ENCODE measurements at places on chromosomes 5 and 9.

DNA sequence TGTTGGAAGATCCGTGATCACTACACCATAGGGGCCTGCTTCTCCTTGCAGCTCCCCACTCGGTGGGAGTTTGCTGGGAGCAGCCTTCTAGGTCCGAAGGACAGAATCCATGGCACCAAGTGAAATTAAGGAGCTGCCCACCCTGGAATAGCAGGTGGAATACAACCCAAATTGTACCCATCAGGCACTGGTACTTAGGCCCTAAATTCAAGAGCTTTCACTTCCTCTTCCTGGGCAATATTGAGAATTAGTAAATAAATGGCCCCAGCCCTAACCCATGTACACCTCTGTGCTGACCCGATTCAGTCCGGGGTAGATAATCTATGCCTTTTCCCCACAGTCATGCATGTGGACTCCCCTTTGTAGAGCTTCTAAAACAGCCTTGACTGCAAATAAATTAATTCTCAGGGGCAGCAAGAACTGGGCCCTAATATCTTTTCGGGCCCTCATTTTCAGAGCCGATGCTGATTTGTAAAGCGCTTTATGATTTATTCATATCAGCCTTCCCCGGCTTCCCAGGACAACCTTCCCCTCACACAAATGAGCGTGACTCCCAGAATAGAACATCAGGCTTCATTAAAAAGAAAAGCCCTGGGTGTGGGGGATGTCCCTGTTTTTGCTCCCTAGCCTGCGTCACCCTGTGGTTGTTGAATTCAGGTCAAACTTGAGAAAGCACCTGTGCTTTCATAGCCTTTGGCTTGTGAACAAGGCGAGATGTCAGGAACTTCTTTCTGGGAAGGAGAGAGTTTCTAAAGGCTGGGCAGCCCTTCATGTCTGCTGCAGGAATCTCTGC, 126.1 kb upstream of the TBC1D2 start:
- DNase-seq: no peak

- DNase-seq: no peak
These were observed 4.7 kb upstream of the VAV2 start for GRCh38 chr9:133996531-133997520.

GRCh38 chr5:142531977-142532780, 153.7 kb downstream of the FGF1 start:
- no peak for DNase-seq

- no peak for DNase-seq
These were observed 24.9 kb downstream of the TICAM2 start for GRCh38 chr5:115577329-115577728.

DNA sequence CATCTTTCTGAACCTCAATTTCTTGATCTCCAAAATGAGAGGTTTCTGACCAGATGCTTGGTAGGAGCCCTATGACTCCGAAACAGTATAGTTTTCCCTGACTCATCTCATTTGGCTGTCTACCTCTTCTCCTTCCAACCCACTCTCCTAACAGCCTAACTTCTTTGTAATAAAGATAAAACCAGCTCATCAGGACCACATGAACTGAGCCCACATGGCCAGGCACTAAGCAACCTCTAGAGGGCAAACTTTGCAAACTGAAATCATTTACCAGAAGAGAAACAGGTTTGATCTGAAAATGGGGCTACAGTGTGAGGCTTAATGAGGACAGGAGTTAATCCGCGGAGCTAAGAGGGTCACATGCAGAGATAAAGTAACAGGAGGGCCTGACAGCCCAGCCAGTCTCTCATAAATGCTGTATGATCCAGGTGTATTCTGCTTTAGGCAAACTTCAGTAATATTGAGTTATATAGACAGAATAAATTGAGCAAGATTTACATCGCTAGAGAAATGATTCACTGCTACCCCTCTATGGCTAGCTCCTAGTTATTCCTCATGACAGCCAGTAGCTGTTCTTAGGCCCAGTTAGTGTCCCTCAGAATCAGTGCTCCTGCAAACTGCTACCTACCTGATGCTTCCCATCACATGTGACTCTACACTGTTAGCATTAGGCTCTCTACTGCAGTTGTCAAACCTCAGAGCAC, 64.6 kb downstream of the ABCA1 start:
- peak; percentile 8 for DNase-seq

DNA sequence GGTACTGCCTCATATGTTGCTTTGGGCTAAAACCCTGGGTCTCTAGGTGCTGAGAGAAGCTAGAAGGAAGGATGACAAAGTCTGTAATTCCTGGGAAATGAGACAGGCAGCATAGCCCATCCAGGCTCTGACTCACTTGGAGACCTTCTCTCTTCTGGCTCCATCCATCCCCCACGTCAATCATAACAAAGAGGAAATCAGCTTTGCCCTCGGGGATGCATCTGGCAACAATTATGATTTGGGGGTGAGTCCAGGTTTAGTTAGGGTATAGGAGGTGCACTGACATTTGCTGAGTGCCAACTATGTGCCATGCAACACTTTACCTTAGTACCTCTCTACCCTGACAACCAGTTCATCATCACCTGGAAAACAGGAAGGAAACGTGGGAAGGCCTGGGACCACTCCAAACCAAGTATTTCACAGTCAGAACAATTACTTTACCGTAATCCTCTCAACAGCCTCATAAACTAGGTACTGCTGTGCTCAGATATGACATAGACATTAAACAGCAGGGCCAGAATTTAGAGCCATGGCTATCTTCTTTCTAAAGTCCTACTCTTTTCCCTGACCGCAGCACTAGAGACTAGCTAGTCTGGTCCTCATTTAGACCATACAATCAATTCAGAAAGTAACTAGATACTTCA, 39.1 kb upstream of the GZMA start:
- no peak for DNase-seq

GRCh38 chr5:108743846-108744245, 3.9 kb upstream of the FER start:
- no peak for DNase-seq

- no peak for DNase-seq
These were observed 34.2 kb downstream of the PRKACG start for GRCh38 chr9:68979538-68980314.

DNA sequence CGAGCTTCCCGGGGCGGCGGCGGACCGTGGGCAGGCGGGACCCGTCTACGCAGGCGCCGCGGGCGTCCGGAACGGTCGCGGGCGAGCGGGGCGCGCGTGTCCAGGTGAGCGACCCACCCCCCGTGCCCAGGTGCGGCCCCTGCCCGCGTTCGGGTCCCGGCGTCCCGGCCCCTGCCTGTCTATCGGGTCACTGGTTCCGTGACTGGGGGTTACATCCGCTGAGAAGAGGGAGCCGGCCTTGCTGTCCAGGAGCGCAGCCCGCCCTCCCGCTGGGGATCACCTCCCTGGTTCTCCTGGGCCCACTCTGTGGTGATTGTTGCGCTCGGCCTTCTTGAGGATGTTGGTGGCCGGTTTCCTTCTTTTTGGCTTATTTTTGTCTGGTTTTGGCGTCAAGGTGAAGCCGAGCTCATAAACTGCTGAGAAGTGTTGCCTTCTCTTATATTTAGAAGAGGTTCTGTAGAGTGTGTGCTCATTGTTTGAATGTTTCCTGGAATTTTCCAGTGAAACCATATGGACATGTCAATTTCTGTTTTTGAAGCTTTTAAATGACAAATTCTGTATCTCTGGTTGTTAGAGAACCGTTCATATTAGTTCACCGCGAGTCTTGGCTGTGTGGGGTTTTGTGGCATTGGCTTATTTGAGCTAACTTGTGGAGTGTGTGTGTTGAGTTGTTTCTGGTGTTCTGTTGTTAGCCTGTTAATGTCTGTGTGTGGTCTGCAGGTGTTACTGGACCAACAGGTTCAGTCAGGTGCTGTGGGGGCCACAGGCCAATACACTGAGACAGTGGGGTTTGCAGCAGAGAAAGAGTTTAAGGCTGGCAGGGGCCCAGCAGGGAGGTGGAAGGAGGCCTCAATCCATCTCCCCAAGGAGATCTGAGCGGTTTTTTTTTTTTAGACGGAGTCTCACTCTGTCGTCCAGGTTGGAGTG, 621 bp downstream of the CEP72 start:
- DNase-seq: peak; percentile 25

- DNase-seq: no peak
These were observed 47.1 kb downstream of the SH3RF2 start for GRCh38 chr5:145983446-145983845.

DNA sequence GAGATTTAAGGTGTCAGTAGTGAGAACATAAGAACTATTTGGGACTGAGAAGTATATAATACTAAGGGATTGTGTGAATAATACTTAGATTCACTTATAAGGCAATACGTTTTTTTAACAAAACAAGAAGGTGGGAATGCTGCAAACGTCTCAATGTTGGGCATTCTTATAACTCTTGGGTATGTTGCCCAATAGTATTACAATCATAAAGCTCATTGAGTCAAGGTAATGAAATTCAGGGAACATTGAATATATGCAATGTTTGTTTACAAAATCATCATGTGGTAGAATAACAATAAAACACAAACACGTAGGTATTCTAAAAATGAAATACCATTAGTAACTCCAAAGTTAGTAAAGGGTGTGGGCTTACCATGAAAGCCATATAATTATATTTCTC, 400.7 kb downstream of the KIAA0825 start:
- DNase-seq: no peak

DNA sequence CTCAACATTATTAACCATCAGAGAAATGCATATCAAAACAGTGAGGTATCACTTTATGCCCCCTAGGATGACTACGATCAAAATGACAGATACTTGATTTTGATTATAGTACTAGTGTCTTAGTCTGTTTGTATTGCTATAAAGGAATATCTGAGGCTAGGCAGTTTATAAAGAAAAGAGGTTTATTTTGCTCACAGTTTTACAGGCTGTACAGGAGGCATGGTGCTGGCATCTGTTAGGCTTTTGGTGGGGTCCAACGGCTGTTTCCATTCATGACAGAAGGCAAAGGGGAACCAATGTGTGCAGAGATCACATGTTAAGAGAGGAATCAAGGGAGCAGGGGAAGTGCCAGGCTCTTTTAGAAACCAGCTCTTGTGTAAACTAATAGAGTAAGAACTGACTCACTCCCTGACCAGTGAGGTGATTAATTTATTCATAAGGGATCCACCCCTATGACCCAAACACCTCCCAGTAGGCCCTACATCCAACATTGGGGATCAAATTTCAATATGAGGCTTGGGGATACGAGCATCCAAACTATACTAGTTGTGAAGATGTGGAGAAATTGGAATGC, 16.0 kb upstream of the AFF4 start:
- DNase-seq: no peak

GRCh38 chr5:57778501-57779091, 296.0 kb upstream of the ACTBL2 start:
- no peak for DNase-seq

GRCh38 chr9:84866396-84867175, 197.1 kb downstream of the NTRK2 start:
- DNase-seq: no peak

- DNase-seq: no peak
These were observed 828.5 kb upstream of the DMAC1 start for GRCh38 chr9:8627976-8628679.

GRCh38 chr5:11905206-11905605, 960 bp upstream of the CTNND2 start:
- DNase-seq: no peak

DNA sequence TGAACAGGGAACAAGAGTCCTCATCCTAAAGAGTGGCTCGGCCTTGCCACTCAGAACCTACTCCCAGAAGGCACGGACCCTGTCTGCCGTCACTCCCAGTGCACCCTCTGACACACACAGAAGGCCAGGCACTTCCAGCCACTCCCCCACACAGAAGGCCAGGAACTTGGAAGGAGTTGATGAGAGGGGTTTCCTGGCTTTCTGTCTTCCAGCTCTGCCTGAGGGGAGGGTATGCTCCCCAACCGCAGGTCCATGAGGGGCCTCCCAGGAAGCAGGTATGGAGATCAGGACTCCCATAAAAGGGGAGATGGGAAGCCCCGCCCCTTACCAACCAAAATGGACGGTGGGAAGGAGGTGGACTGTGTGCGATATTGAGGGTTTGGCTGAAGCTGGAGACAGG, 247.6 kb upstream of the IRX4 start:
- DNase-seq: no peak

- peak; percentile 43 for DNase-seq
These were observed 99.9 kb downstream of the GTF3C4 start for GRCh38 chr9:132769906-132770769.

- DNase-seq: no peak
These were observed 190.8 kb upstream of the BRINP1 start for GRCh38 chr9:119559986-119560385.

GRCh38 chr5:77882670-77883257, 106.6 kb upstream of the TBCA start:
- DNase-seq: peak; percentile 8

- DNase-seq: no peak
These were observed 1.5 kb upstream of the SLC34A3 start for GRCh38 chr9:137228968-137229896.

DNA sequence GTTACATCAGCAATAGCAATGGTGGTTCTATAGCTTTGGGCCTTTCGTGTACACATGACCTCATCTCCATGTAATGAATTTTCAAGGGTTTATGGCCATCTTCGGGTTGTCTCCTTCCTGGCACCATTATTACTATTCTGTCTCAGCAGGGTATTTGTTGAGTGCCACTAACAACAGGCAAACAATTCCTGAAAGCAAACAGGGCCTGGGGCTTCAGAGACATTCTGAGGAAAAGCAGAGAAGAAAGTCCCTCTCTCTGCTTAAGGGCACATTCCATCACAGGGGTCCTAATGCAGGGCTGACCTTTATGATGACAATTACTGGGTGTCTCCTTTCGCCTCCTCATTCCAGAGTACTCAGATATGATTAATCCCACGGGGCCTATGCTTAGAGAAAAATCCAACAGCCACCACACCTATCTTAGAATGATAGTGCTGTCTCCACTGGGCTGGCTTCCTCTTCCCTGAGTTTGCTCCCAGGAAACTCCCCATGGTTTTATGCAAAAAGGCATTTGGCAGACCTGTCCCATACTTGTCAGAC, 540.2 kb upstream of the ZNF462 start:
- no peak for DNase-seq

GRCh38 chr9:70480405-70480980, 66.0 kb upstream of the KLF9 start:
- DNase-seq: no peak

- no peak for DNase-seq
These were observed 39.0 kb upstream of the TARS1 start for GRCh38 chr5:33401482-33402390.

DNA sequence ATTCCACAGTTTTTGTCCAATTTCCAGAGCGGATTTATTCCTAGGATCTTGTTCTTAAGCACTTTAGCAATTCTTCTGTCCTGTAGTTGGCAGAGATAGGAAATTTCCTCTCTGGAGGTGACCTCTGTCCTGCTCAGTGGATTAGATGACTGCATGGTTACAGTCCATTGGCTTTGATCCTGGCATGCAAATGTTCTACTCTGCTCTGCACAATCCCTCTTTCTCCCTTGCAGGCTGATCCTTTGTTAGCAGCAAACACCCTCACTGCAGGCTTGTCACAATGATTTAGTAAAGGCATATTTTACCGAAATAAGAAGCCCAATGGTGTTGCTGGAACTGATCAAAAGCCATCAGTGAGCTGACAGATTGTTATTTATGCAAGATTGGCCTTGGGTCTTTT, 243.8 kb downstream of the COX7C start:
- no peak for DNase-seq

GRCh38 chr9:90903766-90904424, 102.3 kb downstream of the SYK start:
- DNase-seq: no peak
